ENCODE measurements at places on chromosomes 4 and X.

DNA sequence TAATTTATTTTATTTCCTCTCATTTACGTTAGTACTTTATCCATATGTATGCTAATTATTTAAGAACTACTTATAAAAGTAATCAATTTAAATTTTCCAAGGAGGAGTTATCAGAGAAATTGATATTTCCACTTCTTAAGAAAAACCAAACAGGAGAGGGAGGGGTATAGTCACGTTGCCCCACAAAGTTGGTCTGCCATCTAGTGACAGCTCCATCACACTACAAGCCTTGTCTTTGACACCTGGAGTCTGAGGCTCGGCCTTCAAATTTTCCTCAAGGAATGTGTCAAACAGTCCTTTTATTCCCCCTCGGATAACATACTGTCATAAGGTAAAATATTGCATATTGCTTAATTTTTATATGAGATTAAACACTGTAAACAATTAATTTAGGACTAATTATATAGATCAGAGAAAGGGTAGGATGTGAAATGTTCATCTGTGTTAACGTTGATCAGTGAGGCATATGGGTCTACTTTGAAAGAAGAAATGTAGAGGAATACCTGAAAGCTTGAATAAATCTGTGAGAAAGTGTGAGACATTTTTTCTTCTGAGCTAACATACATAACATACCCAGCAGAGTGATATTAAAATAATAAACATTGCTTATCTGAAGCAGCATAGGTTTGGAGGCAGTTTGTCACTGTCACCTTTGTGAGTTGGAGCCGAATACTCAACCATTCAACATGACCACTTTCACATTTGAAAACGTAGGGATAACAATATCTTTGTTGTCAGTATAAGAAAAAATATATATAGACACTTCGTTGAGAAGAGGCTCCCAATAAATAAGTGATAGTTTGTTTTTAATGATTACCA lies 114.4 kb downstream of the GLRA3 start:
- DNase-seq, result no peak

DNA sequence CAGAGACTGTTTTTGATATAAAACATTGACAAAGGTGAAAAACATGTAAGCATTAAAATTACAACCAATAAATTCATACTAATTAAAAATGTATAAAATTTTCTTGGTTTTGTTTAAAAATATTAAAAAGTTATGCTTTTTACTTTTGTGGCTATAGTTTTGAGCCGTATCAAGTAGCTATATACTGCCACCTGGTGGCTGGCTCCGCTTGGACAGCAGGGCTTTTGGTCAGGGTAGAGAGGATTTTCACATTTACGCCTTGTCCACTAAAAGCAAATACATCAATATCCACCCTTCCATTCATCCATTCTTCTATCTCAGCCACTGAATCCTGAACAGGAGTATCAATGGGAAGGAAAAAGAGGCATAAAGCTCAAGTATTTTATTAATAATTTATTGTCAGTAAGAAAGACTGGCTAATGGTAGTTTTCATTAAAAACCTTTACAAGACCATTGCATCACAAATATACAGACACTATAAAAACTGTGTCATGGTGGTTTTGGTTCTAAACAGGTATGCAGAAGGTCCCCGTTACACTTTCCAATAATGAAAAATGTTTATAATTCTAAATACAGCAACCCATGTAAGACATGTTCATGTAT lies 32.1 kb upstream of the MTNR1A start:
- DNase-seq, result no peak

- no peak for DNase-seq
Measured at GRCh38 chr4:141812158-141812557, 175.8 kb downstream of the IL15 start.

DNA sequence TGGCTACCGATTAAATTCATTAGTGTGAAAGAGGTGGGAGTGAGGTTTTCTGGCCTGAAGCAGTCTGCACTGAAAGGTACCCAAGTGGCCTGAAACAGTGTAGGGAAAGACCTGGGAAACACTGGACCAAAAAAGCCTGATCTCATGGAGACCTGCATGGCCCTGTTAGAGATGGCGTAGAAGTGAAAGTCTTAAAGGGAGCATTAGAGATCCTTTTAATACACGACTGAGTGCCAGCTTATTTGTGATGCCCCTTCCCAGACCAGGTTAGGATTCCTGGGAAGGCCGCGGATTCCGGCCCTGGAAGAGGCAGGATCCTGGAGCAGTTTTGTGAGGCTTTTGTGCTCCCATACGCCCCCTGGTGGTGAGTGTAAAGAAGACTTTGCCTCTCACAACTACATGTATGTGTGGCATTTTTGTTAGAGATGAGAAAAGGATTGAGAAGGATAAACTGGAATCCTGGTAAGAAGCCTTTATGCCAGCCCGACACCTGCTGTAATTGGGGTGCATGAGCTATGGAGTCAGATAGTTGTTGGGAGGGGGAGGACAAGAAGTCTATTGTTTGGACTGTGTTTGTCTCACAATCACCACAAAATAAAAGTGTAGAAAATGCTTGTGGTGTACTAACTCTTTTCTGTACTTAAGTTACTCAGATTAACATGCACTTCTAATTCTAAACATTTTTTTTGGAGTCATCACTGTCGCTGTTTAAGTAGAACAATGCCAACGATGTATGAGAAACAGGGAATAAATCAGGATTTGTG lies 54.0 kb downstream of the JADE1 start:
- peak; percentile 54 for DNase-seq

DNA sequence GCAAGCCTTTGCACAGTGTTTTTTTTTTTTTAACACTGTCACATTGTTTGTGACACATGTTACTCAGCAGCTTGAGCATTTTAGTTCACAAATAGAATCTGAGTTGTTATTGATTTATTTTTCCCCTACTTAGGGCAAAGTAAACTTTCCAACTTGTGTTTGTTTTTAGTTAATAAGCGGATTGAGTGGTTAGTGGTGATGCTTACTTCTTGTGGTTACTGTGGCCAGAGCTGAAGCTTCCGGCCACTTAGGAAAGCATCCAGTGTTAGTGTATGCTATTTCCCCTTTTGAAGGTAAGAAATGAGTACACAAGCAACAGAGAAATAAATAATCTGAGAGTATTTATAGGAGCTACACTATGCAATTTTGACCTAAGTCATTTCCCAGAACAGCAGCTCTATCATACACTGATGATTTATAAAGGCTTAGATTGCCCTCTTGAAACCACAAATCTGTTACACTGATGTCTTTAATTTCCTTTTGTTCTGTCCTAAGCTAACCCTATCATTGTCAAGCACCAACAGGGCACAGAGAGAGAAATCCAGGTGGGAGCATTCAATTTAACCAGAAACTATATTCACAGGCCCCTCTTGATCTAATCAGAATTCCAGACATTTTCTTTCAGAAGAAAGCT lies 2464.6 kb downstream of the PCDH7 start:
- no peak for DNase-seq

DNA sequence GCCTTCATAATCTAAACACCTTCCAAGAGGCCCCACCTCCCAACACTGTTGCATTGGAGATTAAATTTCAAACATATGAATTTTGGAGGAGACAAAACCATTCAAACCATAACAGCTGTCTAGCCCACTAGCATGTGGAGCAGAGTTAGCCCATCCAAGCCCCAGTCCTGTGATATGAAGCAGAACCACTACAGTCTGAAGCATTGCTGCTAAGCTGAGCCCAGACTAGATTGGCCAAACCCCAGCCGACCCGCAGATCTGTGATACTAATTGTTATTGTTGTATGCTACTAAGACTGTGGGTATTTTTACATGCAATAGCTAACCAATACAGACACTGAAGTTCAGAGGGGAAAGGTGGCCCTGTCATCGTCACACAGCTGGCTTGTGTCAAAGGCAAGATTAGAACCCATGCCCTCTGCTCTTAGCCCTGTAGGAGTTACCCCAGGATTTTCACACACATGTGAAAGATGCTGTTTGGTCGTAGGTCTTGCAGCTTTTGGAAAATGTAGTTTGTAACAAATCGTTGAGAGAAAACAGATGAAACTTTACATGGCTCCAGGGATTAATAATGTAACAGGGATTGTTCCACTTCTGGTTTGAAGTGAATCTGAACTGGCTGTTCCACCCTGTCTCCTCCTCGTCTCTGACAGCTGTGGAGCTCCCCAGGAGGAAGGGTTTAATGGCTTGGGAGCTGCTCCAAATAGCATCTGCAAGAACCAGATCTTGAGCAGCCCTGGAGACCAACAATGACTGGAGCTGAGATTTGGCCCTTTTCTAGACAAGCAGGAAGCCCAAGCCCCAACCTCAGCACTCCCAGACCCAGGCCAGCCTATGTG lies 517.5 kb downstream of the MID1IP1 start:
- DNase-seq, result no peak

DNA sequence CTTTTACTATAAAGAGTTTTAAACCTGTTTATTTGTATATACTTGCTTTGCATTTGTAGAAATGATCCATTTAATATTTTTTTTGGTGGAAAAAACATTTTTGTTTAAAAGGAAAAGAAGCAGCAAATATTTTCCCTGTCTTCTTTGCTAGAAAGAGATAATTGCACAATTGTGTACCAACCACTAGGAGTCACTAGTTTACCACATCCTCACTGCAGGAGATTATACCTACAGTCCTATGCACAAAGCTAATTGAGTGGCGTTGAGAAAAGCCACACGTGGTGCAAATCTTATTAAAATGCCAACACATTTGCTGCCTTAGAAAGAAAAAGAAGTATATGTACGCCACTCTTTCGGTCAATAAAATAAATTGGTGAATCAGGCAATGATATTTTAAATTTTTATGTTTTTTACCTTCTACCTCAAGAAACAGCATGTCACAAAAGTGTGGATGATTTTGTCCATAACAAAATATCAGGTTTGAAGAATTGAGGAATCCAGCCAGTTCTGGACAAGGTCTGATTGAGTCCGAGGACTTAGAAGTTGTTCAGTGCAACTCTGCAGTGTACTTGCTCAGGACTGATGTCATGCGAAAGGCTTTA lies 102.9 kb downstream of the GRXCR1 start:
- peak; percentile 22 for DNase-seq

- no peak for DNase-seq
Measured at GRCh38 chr4:140240237-140240636, 86.3 kb upstream of the MAML3 start.

GRCh38 chr4:113673450-113673849 lies 88.1 kb downstream of the CAMK2D start:
- no peak for DNase-seq

- DNase-seq, result no peak
Measured at GRCh38 chr4:98746530-98746929, 88.1 kb upstream of the TSPAN5 start.

GRCh38 chr4:110514889-110515479 lies 39.0 kb downstream of the ENPEP start:
- no peak for DNase-seq

DNA sequence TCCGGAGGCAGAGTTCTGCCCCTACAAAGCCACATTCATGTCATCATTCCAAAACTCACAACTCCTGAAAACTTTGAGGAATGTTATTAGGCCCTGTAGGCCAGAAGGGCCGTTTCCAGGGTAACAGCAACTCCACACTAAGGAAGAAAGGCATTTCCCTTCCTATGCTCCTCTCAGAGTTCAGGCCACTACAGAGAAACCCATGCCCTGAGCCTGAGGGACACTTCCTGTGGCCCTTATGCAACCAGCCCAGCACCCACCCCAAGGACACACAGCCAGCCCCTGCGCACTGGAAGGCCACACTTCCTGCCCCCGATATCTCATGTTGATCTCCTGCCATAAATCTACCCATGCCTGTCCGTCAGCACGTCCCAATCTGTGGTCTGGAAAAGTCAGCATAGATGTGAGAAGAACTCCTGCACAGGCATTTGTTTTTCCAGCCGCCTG lies 289.3 kb downstream of the BCOR start:
- no peak for DNase-seq

GRCh38 chrX:16826207-16826606 lies 39.9 kb downstream of the TXLNG start:
- DNase-seq, result no peak

DNA sequence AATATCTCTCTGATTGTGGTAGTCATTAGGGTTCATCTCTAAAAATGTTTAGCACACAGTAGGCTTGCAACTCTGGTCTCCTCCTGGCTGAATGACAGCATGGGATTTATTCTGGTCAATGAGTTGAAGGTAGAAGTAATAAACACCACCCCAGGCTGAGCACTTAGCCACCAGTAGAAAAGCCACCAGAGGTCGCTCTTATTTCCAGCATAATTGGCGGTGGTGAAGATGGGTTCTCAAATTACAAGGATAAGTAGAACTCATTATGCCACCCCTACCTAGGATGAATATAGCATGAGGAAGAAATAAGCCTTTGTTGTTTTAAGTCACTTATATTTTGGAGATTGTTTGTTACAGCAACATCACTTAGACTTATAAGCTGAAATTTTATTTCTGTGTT lies 302.7 kb downstream of the GPM6A start:
- DNase-seq, result no peak

GRCh38 chr4:92969650-92970379 lies 666.0 kb downstream of the GRID2 start:
- no peak for DNase-seq

GRCh38 chr4:171846232-171846631 lies 33.0 kb downstream of the GALNTL6 start:
- no peak for DNase-seq

GRCh38 chr4:42942216-42942615 lies 49.7 kb downstream of the GRXCR1 start:
- no peak for DNase-seq

GRCh38 chr4:148651991-148652390 lies 209.8 kb upstream of the NR3C2 start:
- DNase-seq, result no peak

- DNase-seq, result no peak
Measured at GRCh38 chr4:182245541-182246215, 2.5 kb downstream of the TENM3 start.

DNA sequence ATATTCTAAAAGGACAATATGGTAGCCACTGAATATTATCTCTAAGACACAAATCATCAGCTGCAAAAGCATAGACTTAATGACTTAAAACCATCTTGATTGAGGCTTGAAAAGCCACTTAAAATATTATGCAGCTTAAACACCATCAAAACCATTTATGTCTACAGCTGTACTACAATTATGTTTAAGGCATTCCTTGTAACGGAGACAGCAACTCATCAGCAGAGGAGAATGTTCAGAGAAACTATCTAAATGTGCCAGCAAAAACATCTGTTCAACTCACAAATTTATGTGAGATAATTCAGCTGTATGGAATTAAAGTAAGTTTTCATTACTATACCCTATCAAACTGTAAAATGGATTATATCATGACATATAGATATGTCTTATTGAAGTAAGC lies 147.9 kb upstream of the CTSO start:
- no peak for DNase-seq

DNA sequence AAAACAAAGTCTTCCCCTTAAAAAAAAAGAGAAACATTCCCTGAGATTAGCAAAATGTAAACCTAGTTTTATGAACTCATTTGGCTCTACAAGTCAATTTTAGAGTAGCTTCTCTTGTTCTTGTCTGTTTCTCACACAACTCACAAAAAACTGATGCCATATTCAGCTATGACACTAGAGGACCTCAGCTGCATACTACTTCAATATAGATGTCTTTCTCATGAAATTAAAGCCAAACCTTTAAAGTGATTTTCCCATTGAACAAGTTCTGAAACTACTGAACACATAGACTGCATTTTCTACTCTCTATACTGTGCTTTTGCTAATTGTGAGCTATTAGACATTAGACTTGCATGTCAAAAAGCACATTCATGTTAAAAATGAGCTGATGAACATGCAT lies 49.8 kb downstream of the TBCK start:
- DNase-seq, result no peak

- no peak for DNase-seq
Measured at GRCh38 chrX:76987381-76987780, 459.8 kb upstream of the FGF16 start.

- no peak for DNase-seq
Measured at GRCh38 chr4:55488716-55489115, 58.0 kb downstream of the CLOCK start.

Data from D721Med (cell line).